Left lung (tissue), 14 donors: ENCODE measurements at places on chromosomes 7 and 10.

- peaks cover 8% of the 10 kb centered on the region for H3K4me1 ChIP-seq
- DNase-seq = no peak
- H3K27ac ChIP-seq = no peak overlapping the region
- no peak overlapping the region for H3K4me3 ChIP-seq
- H3K27me3 ChIP-seq = no peaks in the 10 kb centered on the region
Measured at GRCh38 chr7:157432541-157432956, 95.7 kb downstream of the DNAJB6 start.

DNA sequence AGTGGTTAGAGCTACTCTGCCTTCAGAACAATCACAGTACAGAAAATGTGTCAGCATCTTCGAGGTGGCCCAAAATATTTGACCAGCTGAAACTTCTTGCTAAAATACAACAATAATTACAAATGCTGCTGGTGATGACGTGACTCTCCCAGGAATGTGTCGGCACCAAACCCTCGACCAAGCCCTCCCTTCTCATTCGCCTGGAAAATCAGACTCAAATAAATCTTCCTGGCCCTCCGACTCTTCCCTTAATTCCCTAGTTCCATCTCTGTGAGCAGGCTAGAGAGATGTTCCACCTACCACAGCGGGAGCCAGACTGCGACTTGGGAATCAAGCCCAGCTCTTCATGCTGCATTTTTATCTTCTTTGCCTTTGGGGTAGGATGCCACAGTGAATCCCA, 4.1 kb downstream of the PRSS2 start:
- H3K4me1 ChIP-seq = no peaks in the 10 kb centered on the region
- no peak overlapping the region for H3K27ac ChIP-seq
- peaks cover 14% of the 10 kb centered on the region for H3K27me3 ChIP-seq

GRCh38 chr10:129758207-129759021, 205.7 kb downstream of the EBF3 start:
- DNase-seq = no peak
- no peak overlapping the region for H3K27ac ChIP-seq
- peaks cover 7% of the 10 kb centered on the region for H3K4me1 ChIP-seq
- no peaks in the 10 kb centered on the region for H3K27me3 ChIP-seq
- H3K4me3 ChIP-seq = no peak overlapping the region
- H3K36me3 ChIP-seq = no peaks in the 10 kb centered on the region

- peak overlapping the region; percentile 0 for H3K27ac ChIP-seq
- peak; percentile 47 for DNase-seq
- H3K27me3 ChIP-seq = peaks cover 35% of the 10 kb centered on the region
- no peaks in the 10 kb centered on the region for H3K36me3 ChIP-seq
- H3K4me1 ChIP-seq = peaks cover 55% of the 10 kb centered on the region
- H3K4me3 ChIP-seq = no peak overlapping the region
Measured at GRCh38 chr10:70481831-70482530, 3.4 kb downstream of the PALD1 start.

DNA sequence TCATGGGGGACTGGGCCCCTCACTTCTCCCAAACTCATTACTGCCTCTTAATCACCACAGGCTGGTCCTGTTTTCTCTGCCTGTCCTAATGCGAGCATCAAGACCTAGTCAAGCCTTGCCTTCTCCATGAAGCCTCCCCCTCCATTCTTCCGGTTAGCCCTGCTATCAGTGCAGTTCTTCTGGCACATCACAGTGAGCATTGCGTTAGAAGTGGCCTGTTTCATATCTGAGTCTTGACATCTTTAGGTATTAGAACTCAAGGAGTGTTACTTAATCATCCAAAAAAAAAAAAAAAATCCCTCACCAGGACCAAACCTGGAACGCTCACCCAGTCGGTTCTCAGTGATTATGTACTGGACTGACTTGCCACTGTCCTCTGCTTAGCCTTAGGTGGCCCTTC, 17.4 kb downstream of the SNX10 start:
- no peak for DNase-seq
- no peak overlapping the region for H3K27ac ChIP-seq
- H3K4me1 ChIP-seq = no peaks in the 10 kb centered on the region
- H3K36me3 ChIP-seq = no peaks in the 10 kb centered on the region

GRCh38 chr10:52050429-52051047, 263.5 kb upstream of the DKK1 start:
- DNase-seq = no peak
- no peak overlapping the region for H3K27ac ChIP-seq
- no peaks in the 10 kb centered on the region for H3K36me3 ChIP-seq
- no peaks in the 10 kb centered on the region for H3K4me1 ChIP-seq
- H3K4me3 ChIP-seq = no peak overlapping the region
- no peaks in the 10 kb centered on the region for H3K27me3 ChIP-seq

GRCh38 chr7:146176860-146177259, 60.3 kb downstream of the CNTNAP2 start:
- no peak for DNase-seq
- no peaks in the 10 kb centered on the region for H3K36me3 ChIP-seq
- H3K27me3 ChIP-seq = no peaks in the 10 kb centered on the region
- H3K4me3 ChIP-seq = no peak overlapping the region
- H3K4me1 ChIP-seq = no peaks in the 10 kb centered on the region
- H3K27ac ChIP-seq = no peak overlapping the region

DNA sequence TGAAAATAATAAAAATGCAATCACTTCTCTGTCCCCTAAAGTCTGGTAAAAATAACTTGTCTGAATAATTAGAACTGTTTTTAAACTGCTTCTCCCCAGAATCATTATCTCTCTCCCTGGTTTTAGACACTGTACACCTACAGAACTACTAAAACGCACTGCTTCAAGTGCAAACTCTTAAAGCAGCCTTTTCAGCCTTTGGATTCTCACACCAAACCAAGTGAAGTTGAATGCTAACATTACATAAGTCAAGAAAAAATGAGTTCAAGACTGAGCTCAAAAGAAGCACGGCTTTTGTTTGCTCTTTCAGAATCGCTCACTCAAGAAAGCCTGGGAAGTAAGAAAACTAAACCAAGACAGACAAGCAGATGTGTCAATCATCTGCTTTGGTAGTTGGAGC, 188.8 kb downstream of the LSM5 start:
- H3K4me1 ChIP-seq = peaks cover 3% of the 10 kb centered on the region
- H3K27ac ChIP-seq = no peak overlapping the region
- H3K4me3 ChIP-seq = no peak overlapping the region
- H3K27me3 ChIP-seq = peaks cover 31% of the 10 kb centered on the region
- peak; percentile 14 for DNase-seq

DNA sequence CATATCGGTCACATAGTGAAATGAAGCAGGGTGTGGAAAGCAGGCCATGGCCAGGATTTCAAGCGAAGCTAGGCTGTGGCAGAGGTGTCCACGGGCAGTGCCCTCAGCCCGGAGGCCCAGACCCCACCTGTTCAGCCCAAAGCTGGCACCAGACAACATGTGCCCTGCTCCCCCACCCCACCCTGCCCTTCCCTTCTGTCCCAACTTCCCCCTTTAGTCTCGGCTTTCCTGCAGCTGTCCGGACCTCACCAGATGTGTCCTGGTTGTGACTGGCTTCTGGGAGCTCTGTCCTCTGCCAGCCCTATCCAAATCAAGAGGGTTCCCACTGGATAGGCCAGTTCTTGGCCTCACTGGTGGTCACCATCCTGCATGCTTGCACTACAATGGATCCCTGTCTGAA, 37.3 kb downstream of the ADAM12 start:
- H3K4me3 ChIP-seq = no peak overlapping the region
- no peaks in the 10 kb centered on the region for H3K27me3 ChIP-seq
- DNase-seq = no peak
- no peak overlapping the region for H3K27ac ChIP-seq

- H3K4me1 ChIP-seq = no peaks in the 10 kb centered on the region
- H3K36me3 ChIP-seq = no peaks in the 10 kb centered on the region
- no peak overlapping the region for H3K27ac ChIP-seq
- no peak for DNase-seq
- H3K4me3 ChIP-seq = no peak overlapping the region
- H3K27me3 ChIP-seq = no peaks in the 10 kb centered on the region
Measured at GRCh38 chr7:132145466-132145865, 430.8 kb downstream of the PLXNA4 start.

DNA sequence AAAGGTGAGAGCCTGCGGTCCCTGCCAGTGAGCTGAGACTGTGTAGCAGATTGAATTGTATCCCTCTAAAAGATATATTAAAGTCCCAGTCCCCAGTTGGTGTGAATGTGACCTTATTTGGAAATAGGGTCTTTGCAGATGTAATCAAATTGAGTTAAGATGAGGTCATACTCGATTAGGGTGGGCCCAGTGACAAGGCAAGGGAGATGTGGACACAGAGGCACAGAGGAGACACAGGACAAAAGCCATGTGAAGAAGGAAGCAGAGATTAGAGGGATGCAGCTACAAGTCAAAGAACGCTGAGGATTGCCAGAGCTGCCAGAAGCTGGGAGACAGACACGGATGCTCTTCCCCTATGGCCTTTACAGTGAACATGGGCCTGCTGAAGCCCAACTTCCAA, 104.3 kb downstream of the CLEC2L start:
- no peak overlapping the region for H3K27ac ChIP-seq
- no peak overlapping the region for H3K4me3 ChIP-seq
